T47D (cell line): ENCODE measurements at places on chromosomes 13 and 19.
A peak's percentile ranks its signal among the peaks of the same experiment; 100 is the strongest.

GRCh38 chr13:49287995-49288394 lies 40.3 kb downstream of the CDADC1 start:
- DNase-seq: no peak

DNA sequence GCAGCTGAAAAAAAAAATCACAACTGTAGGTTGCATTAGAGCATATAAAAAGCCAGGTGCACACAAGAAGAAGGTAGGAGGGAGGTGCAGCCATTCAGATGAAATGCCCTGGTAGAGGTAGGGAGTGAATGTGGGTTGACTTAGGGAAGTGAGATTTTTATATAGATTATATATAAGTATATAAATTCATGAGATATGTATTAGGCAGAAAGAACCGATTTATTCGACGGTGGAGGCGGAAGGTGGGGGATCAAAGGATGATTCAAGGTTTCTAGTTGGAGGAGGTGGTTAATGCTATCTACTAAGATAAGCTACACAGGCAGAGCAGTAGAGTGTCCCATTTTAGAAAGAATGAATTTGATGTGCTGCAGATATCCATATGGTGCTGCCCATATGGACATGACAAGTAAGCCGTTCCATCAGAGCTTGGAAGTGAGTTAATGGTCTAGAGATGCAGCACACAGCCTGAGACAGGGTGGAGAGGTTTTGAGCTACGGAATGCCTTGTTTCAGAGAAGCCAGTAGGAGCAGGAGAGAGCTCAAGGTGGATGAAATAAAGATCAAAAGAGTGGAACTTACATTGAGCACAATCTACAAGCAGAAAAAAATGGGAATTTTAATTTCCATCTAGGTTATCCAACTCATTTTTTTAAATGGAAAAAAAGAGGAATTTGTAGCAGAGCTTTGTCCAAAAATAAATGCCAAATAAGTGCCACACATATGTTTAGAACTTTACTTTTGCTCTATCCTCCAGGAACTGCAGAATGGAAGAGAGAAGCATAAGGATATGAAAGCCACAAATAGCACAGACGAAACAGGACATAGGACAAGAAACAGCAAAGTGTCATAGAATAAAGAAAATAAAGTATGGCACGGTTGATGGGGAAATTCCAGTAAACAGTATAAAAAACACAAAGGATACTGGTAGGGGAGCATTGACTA lies 177.3 kb downstream of the PCDH9 start:
- DNase-seq: no peak

DNA sequence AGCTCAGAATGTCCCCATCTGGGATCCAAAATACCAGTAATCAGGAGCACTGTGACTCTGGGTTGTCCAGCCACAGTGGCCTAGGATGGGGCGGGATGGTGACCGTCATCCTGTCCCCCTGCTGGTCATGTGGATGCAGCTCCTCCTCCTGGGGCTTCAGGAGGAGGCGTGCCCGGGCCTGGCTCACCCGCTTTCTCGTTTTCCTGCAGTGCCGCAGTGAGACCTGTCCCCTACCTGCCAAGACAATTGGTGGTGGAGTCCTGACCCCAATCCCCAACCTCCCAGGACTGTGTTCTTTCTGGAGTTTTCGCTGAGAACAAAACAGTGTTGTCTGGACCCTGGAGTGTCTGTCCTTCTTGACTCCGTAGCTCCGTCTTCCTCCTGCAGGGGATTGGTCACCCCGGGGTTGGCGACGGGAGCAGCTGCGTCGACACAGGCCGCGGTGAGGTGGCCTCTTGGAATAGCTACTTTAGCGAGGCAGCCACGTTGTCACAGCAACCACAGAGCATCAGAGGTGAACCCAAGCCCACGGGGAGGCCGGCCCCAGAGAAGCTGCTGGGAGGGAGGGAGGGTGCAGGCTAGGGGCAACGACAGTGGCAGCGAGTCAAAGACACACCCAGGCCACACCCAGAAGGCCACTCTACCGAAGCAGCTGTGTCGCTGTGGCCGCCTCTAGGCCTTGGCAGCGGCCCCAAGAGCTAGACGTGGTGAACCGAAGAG lies 10.2 kb upstream of the EMC10 start:
- DNase-seq: no peak

DNA sequence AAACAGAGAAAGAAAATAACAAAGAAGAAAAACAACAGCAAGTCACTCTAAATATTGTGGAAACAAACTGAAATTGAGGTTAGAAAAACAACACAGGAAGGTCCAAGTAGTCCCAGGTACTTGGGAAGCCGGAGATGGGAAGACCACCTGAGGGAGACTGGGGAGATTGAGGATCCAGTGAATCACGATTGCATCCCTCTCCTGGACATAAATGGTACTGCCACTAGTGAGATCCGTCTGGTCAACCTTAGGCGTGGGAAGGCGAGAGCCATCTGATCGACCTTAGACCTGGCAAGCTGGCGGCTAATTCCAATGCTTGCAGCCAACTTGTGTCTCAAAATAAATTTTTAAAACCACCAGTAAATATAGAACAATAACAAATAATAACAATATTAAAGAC lies 81.9 kb downstream of the ZNF726 start:
- peak; percentile 49 for DNase-seq

DNA sequence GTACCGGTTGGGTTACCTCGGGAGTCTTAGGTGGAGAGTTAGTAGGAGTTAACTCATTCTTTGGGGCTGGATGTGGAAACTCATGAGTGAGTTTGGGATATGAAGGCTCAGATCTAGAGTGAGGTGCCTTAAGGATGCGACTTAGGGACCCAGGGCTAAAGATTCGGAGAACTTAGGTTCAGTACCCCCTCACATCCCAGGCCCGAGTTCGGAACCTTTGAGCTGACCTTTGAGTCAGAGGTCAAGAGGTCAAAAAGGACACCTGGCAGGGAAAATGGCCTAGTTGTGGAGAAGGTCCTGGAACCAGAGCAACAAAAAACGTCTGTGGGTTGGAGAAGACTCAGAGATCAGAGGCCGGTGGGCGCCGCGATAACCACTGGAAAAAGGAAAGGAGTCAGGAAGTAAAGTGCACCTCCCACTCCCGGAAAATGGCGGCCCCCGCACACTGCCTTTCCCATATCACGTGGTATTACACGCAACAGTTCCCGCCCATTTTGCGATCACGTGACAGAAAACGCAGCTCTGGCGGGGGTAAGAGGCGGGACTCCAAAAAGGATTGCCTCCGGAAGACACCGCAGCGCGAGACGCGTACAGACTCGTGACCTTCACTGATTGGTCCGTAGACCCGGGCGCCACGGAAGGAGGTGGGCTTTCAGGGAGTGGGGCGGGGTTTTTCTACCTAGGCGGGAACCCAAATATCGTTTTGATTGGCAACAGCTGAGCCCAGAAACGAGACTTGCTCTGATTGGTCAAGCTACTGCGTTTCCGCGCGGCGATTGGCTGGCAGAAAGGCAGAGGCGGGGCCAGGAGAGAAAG lies at the start of gene ACTMAP:
Gene ACTMAP (minus strand): TSS at position 420 of the 816 bp plus-strand sequence. CDS start 674 bp downstream, outside the sequence.
- DNase-seq: peak; percentile 81

- no peak for DNase-seq
Observed at GRCh38 chr13:22214184-22214583, 543.3 kb downstream of the FGF9 start.

DNA sequence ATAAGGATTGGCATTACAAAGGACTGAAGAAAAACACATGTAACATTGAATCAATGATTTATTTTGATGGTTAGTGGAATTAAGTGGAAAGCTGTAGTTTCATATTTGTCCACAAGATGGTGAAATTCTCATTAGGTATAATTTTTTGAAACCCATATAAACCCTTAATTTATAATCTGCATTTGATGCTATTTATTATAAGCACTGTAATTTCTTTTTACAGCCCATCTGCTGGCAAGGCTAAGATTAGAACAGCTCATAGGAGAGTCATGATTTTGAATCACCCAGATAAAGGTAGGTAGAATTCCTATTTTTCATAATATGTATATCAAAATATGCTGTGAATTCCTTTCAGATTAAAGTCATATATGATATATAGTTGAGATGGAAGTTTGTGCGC lies 62.2 kb downstream of the DNAJC15 start:
- DNase-seq: no peak

- DNase-seq: no peak
Observed at GRCh38 chr13:40438022-40438680, 228.3 kb downstream of the FOXO1 start.

- DNase-seq: no peak
Observed at GRCh38 chr19:21566073-21566472, 60.7 kb downstream of the ZNF429 start.

DNA sequence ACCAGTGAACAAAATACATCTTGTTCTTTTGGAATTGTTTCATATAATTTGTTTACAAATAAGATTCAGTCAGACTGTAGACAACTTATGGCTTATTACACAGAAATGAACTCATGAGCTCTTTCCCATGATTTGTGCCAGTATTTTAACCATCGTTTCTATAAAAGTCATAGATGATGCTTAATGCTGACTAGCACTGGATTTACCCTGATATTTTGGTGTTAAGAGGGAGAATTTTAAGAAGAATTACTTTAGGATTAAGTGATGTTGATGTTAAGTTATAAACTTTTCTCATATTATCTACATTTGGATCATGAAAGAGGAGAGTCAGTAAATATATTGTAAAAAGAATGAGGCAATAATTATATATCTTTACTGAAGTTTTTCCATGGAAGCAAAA lies 162.7 kb downstream of the POSTN start:
- no peak for DNase-seq

- DNase-seq: peak; percentile 88
Observed at GRCh38 chr13:98484289-98485219, 92.4 kb downstream of the STK24 start.

DNA sequence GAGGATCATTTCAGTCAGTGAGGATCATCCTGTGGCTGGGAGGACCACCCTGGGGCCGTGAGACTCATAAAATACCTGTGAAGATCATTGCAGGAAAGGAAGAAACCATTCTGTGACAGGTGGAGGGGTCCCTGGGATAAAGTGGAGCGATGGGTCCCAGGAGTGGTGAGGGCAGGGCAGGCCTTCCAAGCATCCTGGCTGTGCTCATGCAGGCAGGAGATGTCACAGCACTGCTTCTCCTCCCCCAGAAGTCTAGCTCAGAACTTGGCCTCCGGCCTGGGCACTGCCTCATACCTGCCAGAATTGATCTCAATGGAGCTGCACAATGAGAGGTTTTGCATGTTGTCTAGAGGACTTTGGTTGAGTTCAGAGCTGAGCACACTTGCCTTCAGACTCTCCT lies 11.1 kb downstream of the KLK1 start:
- no peak for DNase-seq

DNA sequence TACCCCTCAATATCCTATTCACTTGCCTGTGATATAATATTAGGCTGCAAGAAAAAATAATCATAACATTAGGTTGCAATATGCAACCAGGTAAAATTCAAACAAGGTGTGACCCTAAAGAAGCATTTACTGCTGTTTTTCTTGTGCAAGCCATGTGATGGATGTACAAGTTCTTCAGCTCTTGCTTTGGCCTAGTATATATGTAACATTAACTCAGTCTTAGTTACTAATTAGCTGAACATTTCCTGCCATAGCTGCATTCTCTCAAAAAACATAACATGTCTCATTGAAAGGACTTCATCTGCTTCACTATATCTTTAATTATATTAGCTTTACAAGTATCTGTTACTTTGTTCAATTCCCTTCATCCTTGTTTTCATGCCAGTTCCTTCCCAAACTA lies 406.8 kb upstream of the HTR2A start:
- DNase-seq: no peak

- no peak for DNase-seq
Observed at GRCh38 chr19:54916822-54917221, 10.9 kb downstream of the NCR1 start.

- no peak for DNase-seq
Observed at GRCh38 chr13:67018775-67019174, 211.4 kb downstream of the PCDH9 start.

GRCh38 chr13:101978552-101979315 lies 423.1 kb downstream of the FGF14 start:
- no peak for DNase-seq

GRCh38 chr19:8654591-8655339 lies 24.3 kb downstream of the NFILZ start:
- peak; percentile 54 for DNase-seq

DNA sequence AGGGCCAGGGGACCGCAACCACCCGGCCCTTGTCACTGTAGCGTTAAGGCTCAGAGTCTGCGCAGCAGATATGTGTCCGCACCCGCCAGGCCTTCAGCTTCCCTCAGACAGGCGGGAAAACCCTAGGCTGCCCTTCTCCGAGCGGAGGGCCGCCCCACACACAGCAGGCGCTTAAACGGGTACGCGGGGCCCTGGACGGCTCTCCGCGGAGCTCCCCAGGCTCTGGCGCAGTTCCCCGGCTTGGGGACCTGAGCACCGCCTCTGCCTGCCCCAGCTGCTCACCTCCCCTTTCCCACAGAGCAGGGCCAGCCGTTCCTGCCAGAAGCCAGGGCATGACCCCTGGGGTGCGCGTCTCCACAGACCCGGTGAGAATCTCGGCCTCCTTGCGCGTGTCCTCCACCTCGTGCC lies 593 bp downstream of the ZNF135 start:
- no peak for DNase-seq

DNA sequence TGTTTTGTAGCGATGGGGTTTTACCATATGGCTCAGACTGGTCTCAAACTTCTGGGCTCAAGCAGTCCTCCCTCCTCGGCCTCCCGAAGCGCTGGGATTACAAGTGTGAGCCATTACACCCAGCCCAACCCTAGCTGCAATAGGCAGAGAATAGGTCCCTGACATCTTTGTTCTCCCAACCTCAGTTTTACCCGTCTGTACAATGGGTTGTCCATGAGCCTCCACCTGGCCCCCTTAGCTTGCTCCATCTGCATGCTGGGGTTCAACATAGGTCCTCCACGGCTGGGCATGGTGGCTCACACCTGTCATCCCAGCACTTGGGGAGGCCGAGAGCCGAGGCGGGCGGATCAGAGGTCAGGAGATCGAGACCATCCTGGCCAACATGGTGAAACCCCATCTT lies 14.4 kb downstream of the NFIC start:
- DNase-seq: no peak

DNA sequence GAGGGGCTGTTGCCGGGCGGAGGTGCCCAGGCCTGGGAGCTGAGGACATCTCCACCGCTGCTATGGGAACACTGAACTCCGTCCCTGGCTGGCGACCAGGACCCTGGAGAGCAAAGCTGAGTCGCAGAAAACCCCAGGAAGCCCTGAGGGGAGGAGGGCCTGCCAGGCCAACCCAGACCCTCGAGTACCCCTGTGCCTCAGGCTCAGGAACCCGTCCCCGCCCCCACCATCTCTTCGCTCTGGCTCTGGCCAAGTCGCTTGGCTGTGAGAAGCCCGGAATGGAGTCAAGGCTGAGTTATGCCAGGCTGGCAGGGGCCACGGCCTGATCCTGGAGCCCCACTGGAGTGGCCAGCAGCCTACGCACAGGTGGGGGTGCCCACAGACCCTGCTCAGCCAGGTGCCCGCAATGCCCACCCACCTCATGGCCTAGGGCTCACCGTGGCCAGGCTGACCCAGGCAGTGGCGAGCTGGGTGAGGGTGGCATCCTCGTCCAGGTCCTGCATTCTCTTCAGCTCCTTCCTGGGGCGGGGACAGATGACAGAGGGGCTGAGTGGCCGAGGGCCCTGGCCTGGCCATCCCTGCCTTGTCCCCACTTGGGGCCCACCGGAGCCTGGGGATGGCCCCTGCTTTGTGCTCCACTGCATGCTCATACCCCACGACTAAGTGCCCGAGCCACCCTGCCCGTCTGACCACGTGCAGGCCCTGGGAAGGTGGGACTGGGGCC lies 8.5 kb upstream of the CERS1 start:
- DNase-seq: no peak

GRCh38 chr19:8096071-8096470 lies 43.5 kb downstream of the CCL25 start:
- DNase-seq: no peak
